WERI-Rb-1 (cell line): ENCODE measurements at places on chromosomes 1 and 21.
A peak's percentile ranks its signal among the peaks of the same experiment; 100 is the strongest.

GRCh38 chr1:25456502-25456901 is 25.8 kb downstream of the MACO1 start:
- no peak for DNase-seq

- no peak for DNase-seq
These were observed 21.4 kb upstream of the LAPTM5 start for GRCh38 chr1:30778979-30779293.

DNA sequence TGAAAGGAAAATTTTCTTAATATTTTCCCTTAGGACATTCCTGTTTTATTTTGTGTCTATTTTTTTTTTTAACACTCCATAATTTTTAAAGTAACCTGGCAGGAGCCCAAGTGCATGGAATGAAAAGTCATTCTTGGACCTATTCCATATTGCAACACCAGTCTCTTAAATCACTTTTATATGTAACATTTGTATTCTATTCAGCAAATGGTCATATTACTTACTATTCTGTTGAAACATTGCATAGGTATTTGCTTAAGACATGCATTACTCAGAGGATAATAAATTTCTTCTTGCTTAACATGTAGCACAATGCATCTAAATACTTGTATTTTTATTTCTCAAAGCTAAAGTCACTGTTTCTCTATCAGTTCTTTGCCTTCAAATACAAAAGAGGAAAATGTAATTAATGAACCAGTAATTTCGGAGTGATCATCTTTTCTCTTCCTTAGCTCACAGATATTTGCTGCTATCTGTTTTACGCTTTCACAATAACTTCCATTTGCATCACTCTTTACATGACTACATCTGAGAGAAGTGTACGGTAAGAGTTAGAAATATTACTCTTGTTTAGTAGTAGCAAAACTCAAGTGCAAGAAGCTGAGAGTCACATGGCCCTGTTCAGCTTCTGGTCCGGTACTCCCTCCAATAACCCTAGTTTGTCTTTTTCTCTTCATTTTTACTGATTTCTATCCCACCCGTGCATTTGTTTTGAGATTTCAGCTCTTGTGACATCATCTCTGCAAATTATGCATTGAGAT is 394.8 kb downstream of the USP25 start:
- DNase-seq, result no peak

DNA sequence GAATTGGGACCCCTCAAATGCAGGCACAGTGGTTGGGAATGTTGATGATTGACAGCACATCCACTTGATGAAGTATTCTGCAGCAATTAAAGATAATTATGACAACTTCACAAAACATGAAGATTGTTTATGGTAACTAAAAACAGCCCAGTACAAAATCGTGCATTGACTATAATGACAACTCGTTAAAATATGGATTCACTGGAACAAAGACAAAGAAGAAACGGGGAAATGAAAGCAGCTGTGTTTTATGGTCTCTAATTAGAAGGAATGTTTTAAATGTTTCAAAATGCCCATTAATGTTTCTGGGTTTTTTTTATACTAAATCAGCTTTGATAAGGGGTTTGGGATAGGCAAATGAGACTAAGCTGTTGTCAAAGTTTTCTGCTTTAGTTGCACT is 36.1 kb downstream of the NIPAL3 start:
- no peak for DNase-seq

DNA sequence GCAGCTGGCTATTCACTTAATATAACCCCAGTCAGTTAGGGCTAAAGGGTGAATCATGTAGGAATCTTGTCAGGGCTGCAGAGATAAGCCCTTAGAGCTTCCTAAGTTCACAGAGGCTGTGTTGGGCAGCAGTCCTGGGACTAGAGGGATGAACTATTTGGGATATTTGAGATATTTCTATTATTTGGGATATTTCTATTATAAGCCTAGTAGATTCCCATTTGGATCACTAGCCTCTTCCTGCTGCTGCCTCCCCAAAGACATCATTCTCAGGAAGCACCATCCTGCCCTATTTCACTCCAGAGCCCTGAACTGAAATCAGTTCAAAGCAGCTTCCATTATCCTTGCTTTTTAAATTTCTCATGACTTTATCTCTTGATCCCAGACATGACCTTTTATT is 501.3 kb downstream of the NUF2 start:
- DNase-seq, result no peak

GRCh38 chr1:8174807-8175206 is 143.1 kb upstream of the SLC45A1 start:
- DNase-seq, result no peak

GRCh38 chr1:47388030-47388890 is 27.8 kb upstream of the FOXE3 start:
- DNase-seq, result no peak

DNA sequence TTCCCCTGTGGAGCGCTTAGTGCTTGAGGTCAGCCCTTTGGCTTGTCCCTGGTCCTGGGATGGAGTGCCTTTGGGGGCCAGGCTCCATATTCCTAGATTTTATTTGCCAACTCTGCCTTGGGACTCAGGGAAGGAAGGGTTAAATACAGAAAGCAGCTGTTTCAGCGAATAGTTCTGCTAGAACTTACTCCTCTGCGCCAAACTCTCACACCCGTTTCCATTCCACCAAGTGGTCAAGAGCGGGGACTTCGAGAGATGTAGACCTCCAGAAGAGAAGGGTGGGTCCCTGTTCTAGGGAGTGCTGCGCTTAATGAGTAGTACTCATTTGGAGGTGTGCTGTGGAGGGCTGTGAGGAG is 704 bp upstream of the TOMM40L start:
- no peak for DNase-seq

GRCh38 chr21:41369920-41370839 is 8.4 kb downstream of the MX2 start:
- DNase-seq, result no peak

DNA sequence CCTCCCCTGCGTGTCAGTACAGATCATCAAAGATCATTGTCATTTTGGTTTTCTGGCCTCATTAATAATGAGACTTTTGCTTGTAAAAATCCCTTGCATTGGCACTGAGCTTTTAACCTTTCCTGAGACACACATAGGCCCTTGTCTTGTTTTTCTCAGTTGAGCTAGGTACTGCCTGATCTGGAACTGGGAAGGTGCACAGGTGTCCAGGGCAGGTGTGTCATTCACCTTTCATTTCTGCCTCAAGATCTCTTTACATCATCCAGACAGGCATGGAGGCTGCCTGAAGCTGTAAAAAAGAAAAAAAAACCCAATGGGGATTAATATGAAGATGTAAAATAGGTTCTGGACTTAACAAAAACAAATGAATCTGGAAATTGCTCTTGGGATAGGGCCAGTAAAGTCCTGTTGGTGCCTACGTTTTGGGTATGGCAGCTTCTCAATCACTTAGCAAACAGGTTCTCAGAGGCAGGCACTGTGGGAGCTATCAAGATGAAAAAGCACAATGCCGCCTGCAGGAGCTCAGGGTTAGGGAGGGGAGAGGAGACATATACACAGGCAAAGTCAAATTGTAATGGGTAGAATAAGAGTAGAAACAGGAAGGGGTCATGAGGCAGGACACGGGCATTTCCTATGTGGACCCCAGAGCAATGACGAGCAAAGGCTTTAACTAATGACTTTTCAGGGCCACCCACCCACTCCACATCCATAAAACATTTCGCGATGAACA is 1.0 kb upstream of the KCNC4 start:
- no peak for DNase-seq

DNA sequence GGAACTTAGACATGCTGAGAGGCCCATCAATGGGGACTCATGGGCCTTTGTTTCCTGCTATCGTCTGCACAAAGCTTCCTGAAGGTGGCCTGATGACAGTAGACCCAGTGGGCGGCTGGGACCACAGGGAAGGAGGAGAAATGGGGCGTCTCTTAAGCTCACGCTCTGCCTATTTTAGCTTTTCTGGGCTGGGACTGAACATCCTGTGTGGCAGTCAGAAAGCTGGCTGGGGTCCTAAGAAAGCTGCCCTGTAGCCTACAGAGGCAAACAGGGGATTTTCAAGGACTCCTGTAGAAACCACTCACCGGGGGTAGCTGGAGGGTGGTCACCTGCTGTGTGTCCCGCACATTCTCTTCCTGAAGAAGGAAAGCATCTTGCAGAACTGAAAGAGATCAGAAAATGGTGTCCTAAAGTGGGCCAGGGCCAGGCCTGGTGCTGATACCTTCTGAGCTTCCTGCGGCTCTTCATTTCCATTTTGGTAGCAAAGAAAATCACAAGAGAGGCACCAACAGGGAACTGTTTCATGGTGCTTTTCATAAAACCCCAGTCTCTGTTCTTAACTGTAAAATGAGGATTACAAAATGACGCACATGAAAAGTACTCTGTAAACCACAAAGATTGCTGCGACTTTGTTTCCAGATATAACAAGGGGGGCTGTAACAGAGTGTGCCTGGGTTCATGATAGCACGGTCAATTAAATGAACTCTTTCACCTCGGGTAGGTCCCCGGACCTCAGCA is 8.6 kb downstream of the ZNF496 start:
- DNase-seq, result no peak

GRCh38 chr1:211643324-211644212 is 31.9 kb downstream of the NEK2 start:
- peak; percentile 78 for DNase-seq

- DNase-seq, result no peak
These were observed 417.2 kb upstream of the PBX1 start for GRCh38 chr1:164141797-164142196.
